ENCODE measurements at places on chromosomes 11 and 22. TPM values are rescaled to one million over a fixed set of nuclear protein-coding genes. Genes with fewer than 3 reads are reported as not detected.
A peak's percentile ranks its signal among the peaks of the same experiment; 100 is the strongest.

Gene NRGN
- 5.0 TPM for polyA plus RNA-seq

Gene SLC15A3
- polyA plus RNA-seq, result 18.9 TPM

DNA sequence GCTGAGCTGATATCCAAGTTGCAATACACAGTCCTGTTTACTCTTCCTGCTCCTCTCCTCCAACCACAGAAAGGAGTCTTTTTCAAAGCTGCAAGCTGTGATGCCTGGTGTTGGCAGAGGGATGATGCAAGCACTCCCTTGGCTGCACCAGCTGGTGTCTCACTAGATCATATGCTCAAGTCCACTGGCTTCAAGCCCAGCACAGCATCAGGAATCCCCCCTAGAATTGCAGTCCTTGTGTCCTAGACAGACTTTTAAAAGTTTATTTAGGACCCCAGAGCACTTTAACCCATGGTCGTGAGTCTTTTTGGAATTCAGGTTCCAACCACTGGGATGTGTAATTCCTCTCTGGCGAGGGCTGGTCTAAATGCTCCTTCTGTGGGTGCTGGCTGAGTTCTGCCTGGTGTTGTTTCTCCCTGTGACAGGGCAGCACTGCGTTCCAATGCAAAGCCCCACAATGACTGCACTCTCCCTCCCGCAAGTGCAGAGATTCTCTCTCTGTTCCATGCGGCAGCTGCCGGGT, 1.9 kb upstream of the HEPN1 start:
- DNase-seq, result no peak

DNA sequence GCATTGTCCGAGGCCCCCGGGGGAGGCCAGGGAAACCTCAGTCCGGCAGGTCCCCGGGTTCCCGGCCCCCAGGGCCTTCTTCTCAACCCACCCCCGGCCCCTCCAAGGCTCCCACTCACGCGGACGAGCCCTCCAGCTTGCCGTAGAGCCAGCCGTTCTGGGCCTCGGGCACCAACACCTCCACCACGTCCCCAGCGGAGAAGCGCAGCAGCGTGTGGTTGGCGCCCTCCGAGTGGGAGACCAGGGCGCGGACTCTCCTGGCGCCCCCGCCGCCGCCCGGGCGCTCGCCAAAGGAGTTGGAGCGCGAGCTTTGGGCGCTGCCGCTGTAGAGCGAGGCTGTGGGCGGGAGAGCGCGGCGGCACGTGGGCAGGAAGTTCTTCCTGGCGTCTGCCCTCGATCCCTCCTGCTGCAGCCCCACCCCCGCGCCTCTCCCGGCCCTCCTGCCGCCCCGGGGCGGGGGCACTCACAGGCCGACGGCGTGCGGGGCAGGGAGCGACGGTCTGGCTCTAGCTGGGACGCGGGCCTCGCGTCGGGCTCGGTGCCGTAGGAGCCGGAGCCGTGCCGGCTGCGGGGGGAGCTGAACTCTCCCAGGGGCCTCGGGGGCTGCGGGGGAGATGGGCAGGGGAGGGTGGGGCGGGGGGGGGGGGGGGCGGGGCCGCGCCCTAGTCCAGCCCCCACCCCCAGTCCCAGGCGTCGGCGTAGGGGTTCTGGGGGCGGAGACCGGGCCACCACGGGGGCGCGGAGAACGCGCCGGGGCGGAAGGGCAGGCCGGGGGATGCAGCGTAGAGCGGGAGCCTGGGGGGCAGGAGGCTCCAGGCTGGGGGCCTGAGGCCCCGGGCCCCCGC, 4.9 kb upstream of the SLC16A8 start:
- no peak for DNase-seq

- DNase-seq, result no peak
Measured at GRCh38 chr11:2192435-2192834, 20.8 kb upstream of the TH start.

Gene OR52A1
- not detected for polyA plus RNA-seq

GRCh38 chr11:101620026-101620425, 36.2 kb upstream of the TRPC6 start:
- no peak for DNase-seq

DNA sequence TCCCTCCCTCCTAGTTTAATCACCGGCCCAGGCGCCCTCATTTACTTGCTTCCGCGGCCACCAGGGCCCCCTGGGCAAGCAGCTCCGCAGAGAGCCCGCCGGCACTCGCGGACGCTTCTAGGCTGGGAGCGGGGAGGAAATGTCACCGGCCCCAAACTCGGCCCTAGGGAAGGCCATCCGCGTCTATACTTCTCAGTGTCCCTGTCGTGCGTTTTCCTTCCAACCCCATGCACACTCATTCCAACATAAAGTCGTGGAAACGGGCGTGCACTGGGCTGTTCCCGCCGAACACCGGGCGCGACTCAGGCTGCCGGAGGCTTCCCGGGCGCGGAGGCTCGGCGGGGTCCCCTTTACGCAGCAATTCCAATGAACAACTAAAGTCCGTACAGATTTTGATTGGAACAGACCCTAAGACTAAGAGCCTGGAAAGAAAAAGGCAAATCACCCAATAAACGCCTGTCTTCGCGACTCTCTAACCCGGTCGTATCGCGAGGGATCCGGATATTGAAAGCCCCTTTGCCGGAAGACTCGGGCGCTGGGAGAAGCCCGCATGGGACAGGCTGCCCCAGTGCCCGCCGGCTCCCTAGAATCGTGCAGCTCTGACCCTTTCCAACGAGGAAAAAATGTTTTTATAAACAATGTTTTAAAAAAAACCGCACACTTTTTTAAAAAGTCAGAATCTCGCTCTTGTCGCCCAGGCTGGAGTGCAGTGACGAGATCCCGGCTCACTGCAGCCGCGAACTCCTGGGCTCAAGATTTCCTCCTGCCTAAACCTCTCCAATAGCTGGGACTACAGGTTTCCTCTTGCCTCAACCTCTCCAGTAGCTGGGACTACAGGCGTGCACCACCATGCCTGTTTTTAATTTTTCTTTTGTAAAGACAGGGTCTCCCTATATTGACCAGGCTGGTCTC, 1.3 kb upstream of the BARX2 start:
- DNase-seq, result no peak

Gene C2CD2L
- 5.5 TPM for polyA plus RNA-seq

DNA sequence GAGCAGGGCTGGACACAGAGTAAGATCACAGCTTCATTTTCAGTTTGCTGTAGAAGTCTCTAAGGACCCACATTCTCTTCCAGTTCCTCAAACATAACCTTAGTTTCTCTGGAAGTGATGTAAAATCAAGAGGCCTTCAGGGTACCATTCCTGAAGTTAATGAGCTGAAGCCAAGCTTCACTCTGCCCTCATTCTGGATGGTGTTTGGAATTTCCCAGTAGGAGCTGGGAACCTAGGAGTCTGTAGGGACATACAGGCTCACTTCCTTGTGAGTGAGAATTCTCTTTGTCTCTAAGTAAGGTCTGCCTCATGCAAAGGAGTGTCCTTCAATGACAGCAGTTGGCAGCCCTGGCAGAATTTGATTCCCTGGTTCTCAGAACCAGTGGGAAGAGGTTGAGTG, 142.4 kb upstream of the NARS2 start:
- no peak for DNase-seq

Gene MADD
- 45.0 TPM for polyA plus RNA-seq

DNA sequence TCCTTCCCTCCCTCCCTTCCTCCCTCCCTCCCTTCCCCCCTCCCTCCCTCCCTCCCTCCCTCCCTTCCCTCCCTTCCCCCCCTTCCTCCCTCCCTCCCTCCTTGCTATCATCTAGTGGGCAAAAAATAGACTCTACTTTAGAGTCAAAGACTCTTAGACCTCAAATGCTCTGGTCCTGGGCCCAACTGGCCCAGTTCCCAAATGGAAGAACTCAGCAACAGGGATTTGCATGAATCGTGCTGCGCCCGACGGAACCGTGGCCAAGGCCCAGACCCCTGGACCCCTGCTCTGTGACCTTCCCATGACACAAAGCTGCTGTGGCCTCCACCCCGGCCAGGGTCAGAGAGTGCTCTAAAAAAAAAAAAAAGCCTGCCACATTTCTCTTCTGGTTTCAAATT, 97.4 kb downstream of the WNT7B start:
- no peak for DNase-seq

Gene BSCL2
- polyA plus RNA-seq, result 17.3 TPM

- DNase-seq, result no peak
Measured at GRCh38 chr22:36922711-36923110, 9.3 kb downstream of the CSF2RB start.

- no peak for DNase-seq
Measured at GRCh38 chr11:36427079-36427478, 83.0 kb downstream of the TRAF6 start.

DNA sequence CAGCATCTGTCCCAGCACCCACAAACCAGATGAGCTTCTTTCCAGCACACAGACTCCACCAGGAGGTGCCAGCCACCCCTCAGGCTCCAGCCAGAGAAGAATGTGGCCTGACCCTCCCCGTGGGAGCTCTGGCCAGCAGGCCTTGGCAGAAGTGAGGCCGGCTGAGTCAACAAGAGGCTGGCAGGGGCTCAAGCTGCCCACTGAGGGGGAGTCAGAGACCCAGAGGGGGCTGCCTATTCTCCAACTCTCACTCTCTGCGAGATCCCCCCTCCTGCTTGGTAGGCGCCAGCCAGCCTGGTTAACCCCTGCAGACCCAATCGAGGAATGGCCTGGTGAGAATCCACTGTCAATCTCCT, 10.6 kb upstream of the CDC42EP1 start:
- no peak for DNase-seq

Gene GAL3ST1
- 11.7 TPM for polyA plus RNA-seq

Gene SH3BP1
- polyA plus RNA-seq, result 9.2 TPM

- no peak for DNase-seq
Measured at GRCh38 chr22:39486951-39487825, 14.9 kb upstream of the MIEF1 start.

Gene SEC14L6
- 0.12 TPM for polyA plus RNA-seq

- no peak for DNase-seq
Measured at GRCh38 chr11:17351172-17351509, 459 bp upstream of the NCR3LG1 start.

DNA sequence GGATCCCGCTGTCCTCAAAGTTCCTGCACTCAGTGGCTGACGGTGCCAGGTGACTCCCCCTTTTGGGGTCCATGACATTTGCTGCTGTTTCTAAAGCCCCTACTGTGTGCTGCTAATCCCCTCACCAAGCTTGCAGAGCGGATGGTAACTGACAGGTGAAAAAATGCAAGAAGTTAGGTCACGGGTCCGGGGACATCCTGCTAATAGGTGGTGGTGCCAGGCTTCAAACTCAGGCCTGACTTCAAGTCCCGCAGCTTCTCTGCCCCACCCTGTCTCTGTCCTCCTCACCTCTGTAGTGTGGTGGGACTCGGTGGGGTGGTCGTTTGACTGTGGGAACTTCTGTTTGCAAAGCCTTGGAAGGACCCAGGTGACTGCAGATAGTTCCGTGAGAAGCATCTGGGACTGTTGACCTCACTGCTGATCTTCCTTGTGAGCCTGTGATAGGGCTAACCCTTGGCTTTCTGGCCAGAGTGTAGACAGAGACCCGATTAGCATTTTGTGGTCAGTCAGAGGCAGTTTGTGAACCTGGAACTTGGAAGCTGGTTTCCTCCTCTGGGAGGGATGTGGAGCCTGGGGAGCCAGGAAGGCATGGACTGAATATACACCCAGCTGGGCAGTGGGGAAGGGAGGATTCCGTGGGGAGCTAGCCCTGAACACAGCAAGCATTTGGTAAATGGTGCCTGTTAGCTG, 115.4 kb upstream of the OR4B1 start:
- no peak for DNase-seq

Gene SAAL1
- polyA plus RNA-seq, result 16.8 TPM

DNA sequence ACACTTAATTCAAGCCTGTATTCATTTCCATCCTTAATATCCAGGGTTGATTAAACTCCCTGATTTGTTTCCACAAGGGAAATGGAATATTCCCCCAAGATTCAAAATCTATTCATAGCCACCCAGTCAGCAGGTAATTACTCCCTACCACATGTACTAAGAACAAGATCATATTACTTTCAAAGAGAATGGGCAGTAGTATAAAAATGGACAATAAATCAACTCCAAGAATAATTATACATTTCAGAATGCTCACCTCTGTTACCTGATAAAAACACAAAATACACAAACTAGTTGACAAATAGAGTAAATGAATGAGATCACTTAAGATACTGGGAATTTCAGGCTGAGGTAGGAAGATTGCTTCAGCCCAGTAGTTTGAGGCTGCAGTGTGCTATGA, 8.5 kb upstream of the FEZ1 start:
- no peak for DNase-seq

DNA sequence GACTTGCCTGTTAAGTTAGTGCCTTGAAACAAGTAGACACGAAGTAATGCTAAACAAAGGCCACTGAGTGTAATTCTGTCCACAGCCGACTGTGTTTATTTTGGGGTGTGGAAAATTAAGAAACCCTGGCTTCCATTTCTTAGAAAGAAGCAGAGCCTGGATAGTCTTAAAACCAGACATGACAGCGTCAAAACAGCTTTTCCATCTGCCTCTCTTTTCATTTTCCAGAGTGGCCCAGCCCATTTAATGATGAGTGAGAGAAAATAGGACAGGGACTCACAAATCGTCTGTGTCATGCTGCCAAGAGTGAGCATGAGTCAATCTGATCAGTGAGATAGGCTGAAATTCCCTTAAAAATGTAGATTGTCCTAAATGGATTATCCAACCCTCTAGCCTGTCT, 485.9 kb downstream of the JRKL start:
- no peak for DNase-seq

Gene SIK2
- polyA plus RNA-seq, result 25.8 TPM

Gene PKDREJ
- not detected for polyA plus RNA-seq

GRCh38 chr11:10645212-10645795, 48.3 kb downstream of the IRAG1 start:
- DNase-seq, result no peak

Gene E2F8
- polyA plus RNA-seq, result 26.5 TPM

DNA sequence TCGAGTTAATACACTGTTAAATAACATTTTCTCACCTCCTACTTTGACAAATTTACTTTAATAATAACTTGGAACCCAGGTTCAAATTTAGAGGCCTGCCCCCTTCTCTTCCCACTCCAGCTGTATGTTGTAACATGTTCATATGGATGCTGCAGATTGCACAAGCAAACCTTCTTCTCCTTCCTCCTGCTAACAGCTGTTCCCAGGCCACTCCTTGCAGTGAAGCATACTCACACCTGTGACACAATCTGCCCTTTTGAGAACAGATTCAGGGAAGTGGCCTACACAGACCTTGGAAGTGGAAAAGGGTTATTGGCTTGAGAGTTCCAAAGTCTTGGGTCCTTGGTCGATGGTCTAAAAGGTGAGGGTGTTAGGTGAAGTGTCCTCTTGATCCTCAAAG, 131.9 kb downstream of the TEAD1 start:
- no peak for DNase-seq

Gene APOL1
- polyA plus RNA-seq, result 3.9 TPM

DNA sequence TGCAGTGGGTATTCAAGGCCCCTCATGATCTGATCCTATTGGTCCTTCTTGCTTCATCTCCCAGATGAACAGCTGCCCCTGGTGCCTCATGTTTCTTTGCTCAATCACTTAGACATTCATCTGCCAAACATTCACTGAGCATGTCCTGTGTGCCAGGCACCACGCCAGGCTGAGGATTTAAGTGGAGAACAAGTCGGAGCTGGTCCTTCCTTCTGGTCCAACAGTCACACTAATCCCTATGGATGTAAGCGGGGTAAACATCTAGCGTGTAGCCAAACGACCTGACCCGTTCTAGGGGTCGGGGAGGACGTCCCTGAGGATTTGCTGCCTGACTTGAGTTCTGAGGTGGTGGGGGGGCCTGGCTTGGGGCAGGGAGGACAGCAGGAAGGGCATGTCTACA, 21.9 kb downstream of the ZMAT5 start:
- peak; percentile 54 for DNase-seq

Gene MRGPRX3
- not detected for polyA plus RNA-seq

- no peak for DNase-seq
Measured at GRCh38 chr11:17580271-17580670, 33.2 kb downstream of the OTOG start.
